ENCODE measurements at places on chromosomes 11 and 22. TPM values are rescaled to one million over a fixed set of nuclear protein-coding genes. Genes with fewer than 3 reads are reported as not detected.

- no peak for DNase-seq
Measured at GRCh38 chr11:68570691-68571090, 110.1 kb downstream of the PPP6R3 start.

GRCh38 chr11:21321530-21321929 lies 652.1 kb downstream of the NELL1 start:
- no peak for DNase-seq

DNA sequence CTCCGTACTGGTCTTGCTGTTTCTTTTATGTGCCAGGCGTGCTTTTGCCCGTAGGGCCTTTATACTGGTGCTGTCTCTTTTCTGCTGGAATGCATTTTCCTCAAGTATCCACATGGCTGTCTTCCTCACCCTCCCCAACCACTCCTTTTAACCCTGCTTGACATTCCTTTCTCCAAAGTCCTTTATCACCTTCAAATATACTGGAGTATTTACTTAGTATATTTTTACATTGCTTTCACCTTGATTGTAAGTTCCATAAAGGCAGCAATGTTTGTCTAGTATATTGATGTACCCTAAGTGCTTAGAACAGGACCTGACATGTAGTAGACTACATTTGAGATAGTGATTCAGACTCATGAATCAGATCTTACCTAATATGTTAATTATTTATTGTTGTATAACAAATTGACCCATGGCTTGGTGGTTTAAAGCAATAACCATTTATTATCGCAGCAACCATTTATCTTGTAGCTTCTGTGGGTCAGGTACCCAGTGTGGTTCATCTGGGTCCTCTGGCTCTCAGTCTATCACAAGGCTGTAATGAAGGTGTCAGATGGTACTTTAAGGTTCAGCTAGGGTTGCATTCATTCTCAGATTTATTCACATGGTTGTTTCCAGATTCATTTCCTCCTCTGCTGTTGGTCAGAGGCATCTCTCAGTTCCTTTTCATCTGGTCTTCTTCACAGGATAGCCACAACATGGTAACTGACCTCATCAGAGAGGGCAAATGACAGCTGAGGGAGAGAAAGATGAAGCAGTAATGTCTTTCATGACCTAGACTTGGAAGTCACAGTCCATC lies 34.2 kb downstream of the DDX10 start:
- no peak for DNase-seq

DNA sequence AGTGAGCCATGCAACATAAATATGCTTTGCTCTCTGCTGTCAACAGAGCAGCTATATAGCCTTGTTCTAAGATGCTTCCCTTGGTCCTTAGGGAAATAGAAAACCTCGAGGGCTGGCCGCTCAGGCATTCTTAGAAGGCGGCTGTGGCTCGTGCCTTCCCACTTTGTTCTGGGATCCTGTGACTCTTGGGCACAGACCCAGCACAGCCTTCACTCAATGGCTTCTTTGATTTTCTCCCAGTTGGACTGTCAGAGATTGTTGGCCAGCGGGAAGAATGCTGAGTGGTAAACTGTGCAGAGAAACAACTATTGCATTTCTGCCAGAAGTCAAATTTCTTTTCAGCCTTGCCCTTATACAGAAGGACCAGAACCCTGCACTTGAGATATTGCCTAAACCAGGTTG lies 9.5 kb upstream of the MICAL2 start:
- DNase-seq: no peak

The CDC42EP2 gene
- total RNA-seq: 0.74 TPM

All from right lobe of liver (tissue), 6 donors.